ENCODE measurements at places on chromosomes 7 and 10.

DNA sequence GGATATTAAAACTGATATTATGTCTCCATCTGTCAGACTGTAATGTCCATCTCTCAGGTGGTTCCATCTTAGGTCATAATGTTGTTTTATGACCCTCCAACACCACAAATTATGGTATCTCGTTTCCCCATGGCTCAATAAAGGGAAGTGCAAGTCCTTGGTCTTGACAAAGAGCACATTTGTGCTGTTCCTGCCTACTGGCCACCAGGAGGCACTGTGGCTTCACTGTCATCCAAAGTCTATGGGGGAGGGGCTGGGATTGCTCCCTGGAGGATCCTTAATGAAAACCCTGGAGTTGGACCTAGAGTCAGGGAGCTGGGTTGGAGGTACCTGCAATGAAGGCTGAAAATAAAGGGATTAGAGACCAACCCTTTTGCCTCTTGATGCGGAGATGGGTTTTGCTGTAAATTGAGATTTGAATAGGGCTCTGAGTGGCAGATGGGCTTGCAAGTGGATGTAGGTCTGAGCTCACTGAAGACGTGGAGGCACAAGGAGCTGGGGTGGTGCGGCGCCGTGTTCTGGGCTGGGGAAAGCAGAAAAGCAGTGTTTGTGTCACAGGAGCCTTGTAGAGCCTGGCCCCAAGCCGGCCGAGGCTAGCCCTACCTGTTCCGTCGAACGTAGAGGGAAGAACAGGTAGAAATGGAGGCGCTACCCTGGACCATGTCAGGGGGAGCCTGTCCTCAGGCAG is 180.5 kb upstream of the PRSS58 start:
- DNase-seq: peak; percentile 77

- no peak for DNase-seq
Measured at GRCh38 chr10:46031648-46032532, 1.5 kb upstream of the NCOA4 start.

GRCh38 chr7:143283381-143283780 is 1.4 kb upstream of the TMEM139 start:
- DNase-seq: no peak

GRCh38 chr10:79153745-79154144 is 85.0 kb downstream of the ZMIZ1 start:
- DNase-seq: no peak

DNA sequence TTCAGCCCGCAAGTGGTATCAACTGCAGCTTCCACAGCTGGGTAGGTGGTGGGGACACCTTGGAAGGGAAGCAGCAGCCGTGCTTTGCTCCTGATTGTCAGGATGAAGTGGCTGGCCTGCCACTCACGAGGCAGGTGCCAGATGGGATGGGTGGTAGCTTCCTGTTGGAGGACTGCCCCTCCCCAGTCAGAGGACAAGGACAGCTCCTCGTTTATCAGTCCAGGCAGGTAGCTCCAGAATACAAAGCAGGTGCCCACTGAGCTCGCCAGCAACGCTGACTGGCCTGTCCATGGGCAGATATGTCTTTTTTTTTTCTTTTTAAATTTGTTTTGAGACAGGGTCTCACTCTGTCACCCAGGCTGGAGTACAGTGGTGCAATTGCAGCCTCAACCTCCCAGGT is 431.3 kb downstream of the GALNT17 start:
- DNase-seq: no peak

- DNase-seq: no peak
Measured at GRCh38 chr10:68221196-68221595, 10.7 kb downstream of the ATOH7 start.

DNA sequence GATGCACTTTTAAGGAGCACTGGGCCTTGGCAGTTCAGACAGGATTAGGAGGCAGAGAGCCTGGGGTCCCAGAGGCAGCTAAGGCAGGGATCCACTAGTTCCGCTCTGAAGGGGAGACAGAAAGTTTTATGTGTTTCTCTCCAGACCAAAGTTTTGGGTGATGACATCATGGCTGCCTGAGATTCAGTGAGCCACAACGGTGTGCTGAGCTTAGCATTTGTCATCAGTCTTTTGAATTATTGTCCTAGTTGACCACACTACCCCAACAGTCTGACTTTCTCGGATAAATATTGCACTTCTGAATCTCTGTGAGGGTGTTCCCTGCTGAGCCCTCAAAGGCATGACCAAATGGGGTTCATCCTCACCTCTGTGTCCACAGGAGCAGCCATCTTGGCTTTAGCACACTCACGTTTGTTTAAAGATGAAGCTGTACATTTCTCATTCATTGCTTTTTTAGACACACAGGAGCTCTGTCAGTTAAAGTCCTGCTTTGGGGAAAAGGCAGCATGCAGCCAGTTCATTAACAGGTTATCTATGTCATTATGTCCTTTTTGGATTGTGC is 297.7 kb upstream of the LRGUK start:
- no peak for DNase-seq

- no peak for DNase-seq
Measured at GRCh38 chr7:39667341-39667923, 44.1 kb downstream of the RALA start.

DNA sequence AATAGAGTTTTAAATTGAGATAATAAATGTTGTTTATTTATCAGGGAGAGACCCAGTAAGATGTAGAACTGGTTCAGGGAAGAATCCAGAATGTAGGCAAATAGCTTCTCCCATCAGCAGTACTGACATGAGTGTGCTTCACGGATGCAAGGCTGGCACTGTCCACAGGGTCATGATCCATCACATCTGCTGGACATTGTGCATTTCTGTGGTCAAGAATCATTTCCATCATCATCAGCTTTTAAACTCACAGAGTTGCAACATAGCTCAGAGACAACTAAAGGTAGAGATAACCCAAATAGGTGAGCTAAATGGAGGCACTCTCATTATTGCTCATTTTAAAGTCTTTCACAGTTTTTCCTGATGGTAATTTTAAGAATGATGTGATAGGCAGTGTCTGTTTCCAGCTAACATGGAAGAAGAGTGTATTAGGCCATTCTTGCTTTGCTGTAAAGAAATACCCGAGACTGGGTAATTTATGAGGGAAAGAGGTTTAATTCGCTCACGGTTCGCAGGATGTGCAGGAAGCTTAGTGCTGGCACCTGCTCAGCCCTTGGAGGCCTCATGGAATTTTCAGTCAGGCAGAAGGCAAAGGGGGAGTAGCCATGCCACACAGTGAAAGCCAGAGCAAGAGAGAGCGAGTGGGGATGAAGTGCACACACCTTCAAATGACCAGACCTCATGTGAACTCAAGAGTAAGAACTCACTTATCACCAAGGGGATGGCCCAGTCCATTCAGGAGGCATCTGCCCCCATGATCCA is 80.8 kb downstream of the INPP5A start:
- DNase-seq: no peak

DNA sequence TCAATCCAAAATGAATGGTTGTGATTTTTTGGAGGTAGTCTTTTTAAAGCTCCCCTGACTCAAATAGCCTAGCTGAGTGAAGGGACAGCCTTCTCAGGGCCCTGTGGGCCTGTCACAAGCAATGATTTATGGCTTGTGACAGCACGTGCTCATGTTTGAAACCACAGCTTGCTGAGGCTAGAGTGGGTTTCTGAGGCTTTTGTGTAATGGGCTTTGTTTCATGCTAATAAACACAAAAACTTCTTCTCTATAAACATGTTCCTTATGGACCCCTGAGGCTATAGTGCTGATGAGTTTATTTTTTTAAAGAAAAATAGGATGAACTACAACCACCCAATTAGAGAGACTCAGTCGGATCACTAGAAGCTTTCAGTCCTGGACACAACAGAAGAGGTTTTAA is 36.1 kb upstream of the BET1 start:
- no peak for DNase-seq

DNA sequence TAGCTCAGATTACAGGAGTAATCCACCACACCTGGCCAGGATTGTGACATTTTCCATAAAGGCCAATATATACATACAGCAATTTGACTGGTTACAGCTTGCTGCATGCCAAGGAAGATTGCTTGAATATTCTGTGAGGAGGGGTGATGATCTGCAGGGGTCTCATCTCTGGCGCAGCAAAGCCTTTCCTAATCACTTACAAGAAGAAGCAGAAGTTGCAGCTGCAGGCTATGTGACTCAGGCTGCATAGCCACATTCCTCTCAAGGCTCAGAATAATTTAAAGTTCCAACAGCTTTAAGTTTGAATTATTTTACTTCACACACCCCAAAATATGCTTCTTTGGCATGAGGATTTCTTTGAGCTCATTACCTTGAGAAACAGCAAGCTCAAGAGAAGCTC is 11.4 kb upstream of the RASGEF1A start:
- DNase-seq: no peak

GRCh38 chr7:42233695-42234331 is 3.2 kb downstream of the GLI3 start:
- DNase-seq: no peak

- DNase-seq: peak; percentile 65
Measured at GRCh38 chr10:30683496-30683895, 53.9 kb upstream of the LYZL2 start.

GRCh38 chr7:27178366-27178765 is 4.2 kb upstream of the HOXA10 start:
- DNase-seq: no peak

GRCh38 chr7:135773464-135773863 is 24.9 kb upstream of the FAM180A start:
- DNase-seq: no peak

- DNase-seq: no peak
Measured at GRCh38 chr10:96352582-96352981, 6.2 kb downstream of the OPALIN start.

GRCh38 chr7:13965077-13965476 is 24.4 kb downstream of the ETV1 start:
- DNase-seq: no peak

DNA sequence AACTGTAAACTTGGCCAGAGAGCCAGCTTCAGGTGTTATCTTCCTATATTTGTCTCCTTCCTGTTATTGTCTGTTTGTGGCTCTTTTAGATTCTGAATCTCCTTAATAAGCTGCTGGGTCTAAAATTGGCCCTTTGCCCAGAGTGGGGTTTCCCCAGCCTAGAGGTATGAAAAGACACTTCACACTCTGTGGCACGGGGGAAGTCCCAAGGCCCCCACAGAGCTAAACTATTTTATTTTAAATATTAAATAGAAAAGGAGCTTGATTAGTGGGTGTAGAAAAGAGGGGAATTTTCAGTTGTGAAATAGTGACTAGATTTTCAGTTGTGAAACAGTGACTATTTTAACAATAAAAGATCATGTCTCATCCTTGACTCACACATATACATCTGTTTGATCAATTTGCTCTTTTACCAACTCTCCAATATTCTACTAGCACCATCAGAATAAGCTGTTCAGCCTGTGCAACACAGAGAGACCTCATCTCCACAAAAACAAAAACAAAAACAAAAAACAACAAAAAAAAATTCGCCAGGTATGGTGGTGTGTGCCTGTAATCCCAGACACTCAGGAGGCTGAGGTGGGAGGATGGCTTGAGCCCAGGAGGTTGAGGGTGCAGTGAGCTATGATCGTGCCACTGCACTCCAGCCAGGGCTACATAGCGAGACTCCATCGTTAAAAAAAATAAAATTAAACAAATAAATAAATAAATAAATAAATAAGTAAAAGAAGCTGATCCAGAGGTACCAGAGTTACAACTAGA is 24.9 kb upstream of the ADO start:
- DNase-seq: peak; percentile 50

GRCh38 chr7:44533301-44534055 is 7.7 kb downstream of the NPC1L1 start:
- no peak for DNase-seq

DNA sequence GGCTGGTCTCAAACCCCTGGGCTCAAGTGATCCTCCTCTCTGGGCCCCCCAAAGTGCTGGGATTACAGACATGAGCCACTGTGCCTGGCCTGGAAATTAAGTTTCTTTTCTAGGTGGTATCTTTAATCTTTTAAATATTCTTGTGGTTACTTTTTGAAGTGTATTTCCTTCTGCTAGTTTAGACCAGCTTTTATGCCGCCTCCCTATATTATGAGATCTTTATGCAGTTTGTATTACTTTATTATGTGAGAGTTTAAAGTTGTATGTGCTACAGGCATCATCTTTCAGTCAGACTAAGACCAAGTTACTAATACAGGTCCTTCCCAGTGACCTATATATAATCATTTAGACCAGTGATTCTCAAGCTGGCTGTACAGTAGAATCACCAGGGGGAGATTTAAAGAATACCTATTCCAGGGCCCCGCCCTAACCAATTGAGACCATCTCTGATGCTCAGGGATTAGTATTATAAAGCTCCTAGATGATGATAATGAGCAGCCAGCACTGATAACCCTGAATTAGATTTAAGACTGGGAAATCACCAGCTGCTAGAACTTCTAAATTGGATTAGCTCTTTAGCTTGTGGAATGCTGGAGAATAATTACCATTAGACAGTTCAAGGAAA is 11.3 kb downstream of the INPP5F start:
- DNase-seq: no peak

GRCh38 chr10:123821136-123821535 is 70.5 kb downstream of the CPXM2 start:
- DNase-seq: no peak

- DNase-seq: peak; percentile 98
Measured at GRCh38 chr7:140176811-140177702, at the start of gene KDM7A. Gene KDM7A, minus strand, starts transcription at chr7:140176983. Its CDS starts 46 bp downstream, at chr7:140176937.

GRCh38 chr7:101890749-101891523 is 73.5 kb downstream of the CUX1 start:
- DNase-seq: peak; percentile 29

- DNase-seq: no peak
Measured at GRCh38 chr10:132247943-132248342, 59.8 kb downstream of the STK32C start.

GRCh38 chr7:74272305-74273038 is 16.7 kb upstream of the CLIP2 start:
- peak; percentile 97 for DNase-seq

DNA sequence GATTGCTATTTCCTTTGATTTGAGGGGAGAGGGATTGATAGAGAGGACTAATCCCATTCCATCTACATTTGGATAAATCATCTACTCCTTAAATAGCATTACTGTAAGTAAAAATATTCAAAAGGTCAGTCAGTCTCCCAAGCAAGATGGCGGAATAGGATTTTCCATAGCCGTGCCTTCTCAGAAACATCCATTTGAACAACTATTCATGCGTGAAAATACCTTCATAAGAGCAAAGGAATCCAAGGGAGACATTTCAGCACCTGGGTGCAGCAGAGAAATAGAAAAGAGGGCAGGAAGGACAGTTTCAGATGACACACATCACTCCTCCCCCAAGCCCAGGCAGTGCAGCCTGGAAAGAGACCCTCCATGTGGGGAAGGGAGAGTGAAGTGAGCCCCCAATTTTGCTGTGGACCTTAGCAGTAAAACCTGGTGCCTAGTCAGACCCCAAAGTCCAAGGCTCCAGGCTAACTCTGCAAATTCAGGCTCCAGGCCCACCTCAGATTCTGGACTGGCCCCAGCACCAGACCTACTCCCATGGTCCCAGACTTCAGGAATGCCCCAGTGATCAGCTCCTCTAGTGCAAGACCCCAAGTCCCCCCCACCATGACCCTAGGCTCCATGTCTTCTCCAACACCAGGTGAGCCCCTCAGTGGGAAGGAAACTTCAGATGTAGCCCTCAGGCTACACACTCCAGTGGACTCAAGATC is 104.3 kb upstream of the LANCL2 start:
- DNase-seq: no peak
